M059J (cell line): ENCODE measurements at places on chromosomes 2 and 18. TPM values are rescaled to one million over a fixed set of nuclear protein-coding genes. Genes with fewer than 3 reads are reported as not detected.

Gene CD207
- not detected in 2 replicates for total RNA-seq

Gene FAM110C
- 0.15 TPM in 1 of 2 replicates, not detected in the other for total RNA-seq

- DNase-seq: peak; percentile 23
Measured at GRCh38 chr18:28884304-28884703, 707.4 kb upstream of the CDH2 start.

DNA sequence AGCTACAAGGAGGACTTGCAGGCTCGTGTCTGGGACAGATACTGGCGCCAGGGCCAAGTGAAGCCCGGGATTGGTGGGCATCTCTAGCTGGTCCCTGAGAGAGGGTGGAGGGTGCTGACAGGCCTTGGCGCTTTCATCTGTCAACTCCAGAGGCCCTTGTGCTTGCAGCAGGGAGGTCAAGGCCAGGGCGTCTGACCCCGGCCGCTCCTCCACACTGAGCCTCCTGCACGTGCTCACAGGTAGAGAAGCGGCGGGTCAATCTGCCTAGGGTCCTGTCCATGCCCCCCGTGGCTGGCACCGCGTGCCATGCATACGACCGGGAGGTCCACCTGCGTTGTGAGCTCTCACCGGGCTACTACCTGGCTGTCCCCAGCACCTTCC is 9.5 kb downstream of the CAPN10 start:
- no peak for DNase-seq

Gene MLPH
- total RNA-seq: 50.7 and 68.8 TPM in 2 replicates

DNA sequence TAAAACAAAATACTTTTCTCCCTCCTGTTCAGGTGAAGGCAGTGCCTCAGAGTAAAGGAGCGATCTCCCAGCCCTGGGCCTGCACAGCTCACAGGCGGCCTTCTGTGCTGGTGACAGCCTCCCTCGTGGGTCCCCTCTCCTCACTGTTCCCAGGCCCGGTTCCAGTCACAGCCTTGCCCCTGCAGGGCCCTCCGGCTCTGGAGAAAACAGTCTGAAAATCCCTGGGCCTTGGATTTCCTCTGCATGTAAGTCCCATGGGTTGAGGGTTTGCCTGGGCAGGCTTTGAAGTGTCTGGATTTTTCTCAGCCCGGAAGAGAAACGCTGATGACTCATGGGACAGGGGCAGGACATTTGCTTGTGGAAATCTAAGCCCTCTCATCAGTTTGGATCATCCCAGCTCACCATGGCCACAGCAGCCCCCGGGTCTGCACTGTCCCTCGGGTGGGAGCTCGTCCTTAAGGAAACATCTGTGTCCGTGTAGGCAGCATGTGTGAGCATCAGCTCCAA is 186.1 kb upstream of the RAB12 start:
- peak; percentile 74 for DNase-seq

Gene GCA
- 31.4 and 51.7 TPM in 2 replicates for total RNA-seq

GRCh38 chr2:231612109-231612455 is 19.4 kb downstream of the TEX44 start:
- peak; percentile 88 for DNase-seq

GRCh38 chr2:95382686-95383634 is 19.5 kb upstream of the FAHD2A start:
- DNase-seq: no peak

Gene LIMS2
- 0.30 and 2.0 TPM in 2 replicates for total RNA-seq

DNA sequence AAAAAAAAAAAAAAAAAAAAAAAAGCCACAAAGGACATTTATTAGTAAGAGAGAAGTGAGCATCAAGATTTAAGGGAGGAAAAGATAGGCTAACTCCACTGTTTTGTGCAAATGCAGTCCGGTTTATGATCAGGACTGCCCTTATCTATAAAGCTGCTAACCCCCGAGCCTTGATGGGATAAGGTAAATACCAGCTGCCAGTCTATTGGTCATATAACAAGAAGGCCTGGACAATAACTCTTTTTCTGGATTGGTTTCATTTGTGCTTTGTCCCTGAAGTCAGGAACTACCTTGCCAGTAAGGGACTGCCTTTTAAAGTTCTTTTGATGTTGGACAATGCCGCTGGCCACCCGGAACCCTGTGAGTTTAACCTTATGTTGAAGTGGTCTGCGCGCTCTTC is 15.4 kb downstream of the PTPN4 start:
- DNase-seq: no peak

GRCh38 chr2:132462236-132462635 is 45.6 kb downstream of the GPR39 start:
- no peak for DNase-seq
